CD4-positive, alpha-beta T cell treated with Interleukin-4 for 4 hours (primary cell): ENCODE measurements at places on chromosomes 6 and 20.
A peak's percentile ranks its signal among the peaks of the same experiment; 100 is the strongest.

GRCh38 chr6:26336355-26337198 is 28.4 kb upstream of the BTN3A2 start:
- DNase-seq, result no peak

- DNase-seq, result no peak
Observed at GRCh38 chr20:37636212-37636975, 57.4 kb upstream of the CTNNBL1 start.

DNA sequence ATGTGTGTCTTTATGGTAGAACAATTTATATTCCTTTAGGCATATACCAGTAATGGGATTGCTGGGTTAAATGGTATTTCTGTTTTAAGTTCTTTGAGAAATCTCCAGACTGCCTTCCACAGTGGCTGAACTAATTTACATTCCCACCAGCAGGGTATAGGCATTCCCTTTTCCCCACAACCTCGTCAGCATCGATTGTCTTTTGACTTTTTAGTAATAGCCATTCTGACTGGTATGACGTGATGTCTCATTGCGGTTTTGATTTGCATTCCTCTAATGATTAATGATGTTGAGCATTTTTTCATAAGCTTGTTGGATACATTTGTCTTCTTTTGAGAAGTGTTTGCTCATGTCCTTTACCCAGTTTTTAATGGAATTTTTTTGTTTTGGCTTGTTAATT is 5.3 kb upstream of the TASP1 start:
- DNase-seq, result no peak

GRCh38 chr6:55704421-55704820 is 125.4 kb upstream of the HMGCLL1 start:
- DNase-seq, result no peak

GRCh38 chr6:20606831-20607230 is 72.6 kb downstream of the CDKAL1 start:
- no peak for DNase-seq

DNA sequence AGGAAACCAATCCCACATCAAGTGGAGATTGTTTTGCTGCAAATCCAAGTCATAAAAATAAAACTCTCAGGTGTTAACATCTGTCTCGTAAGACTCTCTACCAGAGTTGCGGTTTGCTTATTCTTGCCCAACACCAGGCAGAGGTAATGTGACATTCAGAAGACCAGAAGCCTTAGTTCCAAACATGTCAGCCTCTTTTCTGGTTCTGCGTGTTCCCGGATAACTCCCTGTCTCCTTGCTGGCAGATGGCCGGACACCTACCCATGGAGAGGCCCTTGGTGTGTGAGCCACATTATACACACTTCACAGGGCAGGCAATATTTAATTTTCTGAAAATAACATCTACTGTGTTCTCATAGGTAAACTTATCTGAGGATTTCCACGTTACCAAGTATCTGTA is 73.4 kb downstream of the GMPR start:
- DNase-seq, result no peak

DNA sequence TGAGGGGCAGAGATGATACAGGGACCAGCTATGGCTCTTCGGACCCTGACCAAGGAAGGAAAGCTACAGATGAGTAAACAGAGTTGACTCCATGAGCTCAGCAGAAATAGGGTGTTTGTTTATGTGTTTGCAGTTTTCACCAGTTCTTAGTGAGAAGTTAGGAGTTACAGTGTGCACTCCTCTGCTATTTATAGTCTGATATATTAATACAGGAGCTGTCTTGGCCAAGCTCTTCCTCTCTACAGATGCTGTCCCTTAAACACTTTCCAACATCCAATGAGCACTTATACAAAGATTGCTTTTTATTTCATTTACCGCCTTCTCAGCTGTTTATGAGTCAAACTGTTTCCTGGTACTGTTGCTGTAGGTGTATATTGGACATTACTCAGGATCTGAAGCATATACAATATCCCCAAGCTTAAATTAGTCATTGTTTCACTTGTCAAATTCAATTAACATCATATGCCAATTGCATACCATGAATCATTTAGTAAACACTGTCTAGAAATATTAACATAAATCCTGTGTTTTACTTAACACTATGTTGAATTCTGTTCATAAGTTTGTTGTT is 618.0 kb downstream of the PRKN start:
- no peak for DNase-seq

DNA sequence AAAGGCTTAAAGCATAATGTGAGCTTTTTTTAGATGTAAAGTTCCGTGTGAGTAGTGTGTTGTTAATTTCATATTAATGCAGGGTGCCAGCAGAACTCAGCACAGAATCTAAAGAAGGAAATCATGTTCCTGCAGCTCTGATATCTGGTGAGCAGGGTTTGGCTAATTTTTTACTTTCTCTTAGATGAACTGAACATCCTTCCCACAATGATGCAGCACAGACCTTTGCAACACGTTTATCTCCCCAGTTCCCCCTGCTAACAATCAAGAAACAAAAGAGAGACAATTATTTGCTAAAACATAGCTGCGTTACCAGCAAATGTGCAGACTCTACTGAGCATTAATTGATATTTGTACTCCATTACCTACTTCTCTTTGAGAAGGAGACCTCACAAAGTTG is 39.1 kb upstream of the ATXN1 start:
- no peak for DNase-seq

GRCh38 chr20:5127204-5127858 is 523 bp downstream of the CDS2 start:
- DNase-seq, result peak; percentile 63

DNA sequence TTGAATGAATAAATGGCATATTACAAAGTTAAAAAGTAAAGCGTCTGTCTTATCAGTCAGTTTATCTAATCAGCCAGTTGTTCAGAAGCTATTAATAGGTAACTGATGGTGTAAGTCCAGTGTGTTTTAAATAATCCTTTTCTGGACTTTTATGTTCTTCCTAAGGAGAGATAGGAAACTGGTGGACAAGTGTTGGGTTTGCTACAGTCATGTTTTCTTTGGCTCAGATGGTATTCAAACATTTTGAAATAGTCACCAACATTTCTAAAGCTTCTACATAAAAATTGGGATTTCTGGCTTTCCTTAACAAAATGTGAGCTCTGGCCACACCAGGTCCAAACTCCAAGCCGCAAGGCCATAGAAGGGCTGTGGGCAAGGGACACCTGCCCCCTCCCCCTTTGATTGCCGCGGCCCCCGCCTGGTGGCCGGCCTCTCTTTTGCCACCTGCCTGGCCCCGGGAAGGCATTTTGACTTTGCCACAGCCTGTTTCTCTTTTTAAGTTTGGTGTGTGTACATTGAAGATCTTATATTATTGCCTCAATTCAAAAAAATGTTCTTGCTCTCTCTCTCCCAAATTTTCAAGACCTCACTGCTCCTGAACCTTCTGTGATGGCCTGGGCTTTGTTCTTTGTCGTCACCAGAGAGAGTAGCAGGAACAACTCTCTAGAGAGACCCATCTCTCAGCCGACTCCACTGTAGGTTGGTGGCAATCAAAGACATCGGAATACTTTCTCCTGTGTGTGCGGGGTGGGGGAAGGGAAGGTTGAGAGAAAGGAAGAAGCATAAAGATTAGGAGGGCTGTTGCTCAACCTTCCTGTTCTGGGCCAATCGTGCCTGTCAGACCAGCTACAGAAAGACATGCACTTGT is 84.0 kb upstream of the ZNF217 start:
- no peak for DNase-seq

DNA sequence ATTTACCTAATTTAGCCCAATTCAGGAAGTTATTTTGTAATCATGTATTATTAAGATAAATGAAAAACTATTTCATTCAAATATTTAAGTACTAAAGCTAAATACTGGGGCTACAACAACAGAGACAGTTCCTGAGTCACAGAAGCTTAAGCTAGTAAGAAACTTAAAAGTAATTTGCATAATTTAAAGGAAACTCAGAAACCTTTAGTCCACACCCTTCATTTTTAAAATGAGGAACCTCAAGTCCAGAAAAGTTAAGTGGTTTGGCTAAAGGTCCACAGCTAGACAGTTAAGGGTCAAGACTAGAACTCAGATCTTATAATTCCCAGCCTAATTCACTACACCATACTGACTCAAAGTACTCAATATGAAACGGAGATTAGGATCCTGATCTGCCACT is 7.2 kb downstream of the LMBRD1 start:
- no peak for DNase-seq

- no peak for DNase-seq
Observed at GRCh38 chr6:15401120-15401519, 155.3 kb downstream of the JARID2 start.

GRCh38 chr6:145815309-145816274 is 997 bp upstream of the FBXO30 start:
- DNase-seq, result no peak

DNA sequence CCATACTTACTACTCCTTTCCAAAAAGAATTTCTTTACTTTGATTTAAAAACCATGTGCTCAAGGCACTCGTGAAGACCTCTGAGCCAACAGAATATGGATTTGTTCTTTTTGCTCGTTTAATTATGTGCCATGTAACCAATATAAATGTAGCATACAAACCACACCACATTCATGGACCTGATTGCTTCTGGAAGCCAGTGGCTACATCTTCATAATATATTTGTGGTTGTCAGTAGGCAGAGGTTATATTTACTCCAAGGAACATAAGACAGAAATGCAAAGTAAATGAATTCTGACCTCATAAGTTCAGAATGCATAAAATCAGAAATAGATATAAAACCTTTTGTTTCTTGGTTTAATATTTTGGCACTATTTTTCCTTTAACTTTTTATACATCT is 373.0 kb downstream of the HDGFL1 start:
- no peak for DNase-seq

- no peak for DNase-seq
Observed at GRCh38 chr6:85389151-85389797, 60.6 kb upstream of the NT5E start.

DNA sequence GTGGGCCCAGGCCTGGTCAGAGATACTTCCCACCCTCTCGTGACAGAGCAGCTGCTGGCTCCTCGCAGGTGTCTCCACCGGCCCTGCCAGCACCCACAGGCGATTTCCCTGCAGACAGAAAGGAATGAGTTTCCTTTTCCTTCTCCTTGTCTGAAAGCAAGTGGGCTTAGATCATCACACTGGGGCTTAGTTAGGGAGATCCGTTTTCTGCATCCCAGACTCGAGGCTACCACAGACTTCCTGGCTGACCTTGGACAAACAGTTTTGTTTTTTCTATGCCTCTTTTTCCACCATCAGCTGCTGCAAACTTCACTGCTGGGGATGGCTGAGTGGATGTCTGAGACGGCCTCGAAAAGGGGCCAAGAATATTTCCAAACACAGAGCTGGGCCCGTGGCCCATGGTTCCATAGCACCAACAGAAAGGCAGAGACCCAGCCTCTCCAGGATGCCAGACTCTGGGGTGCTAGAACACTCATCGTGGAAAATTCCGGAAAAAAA is 86.5 kb downstream of the BANF2 start:
- no peak for DNase-seq

- no peak for DNase-seq
Observed at GRCh38 chr20:50758992-50759391, 27.6 kb downstream of the PARD6B start.

DNA sequence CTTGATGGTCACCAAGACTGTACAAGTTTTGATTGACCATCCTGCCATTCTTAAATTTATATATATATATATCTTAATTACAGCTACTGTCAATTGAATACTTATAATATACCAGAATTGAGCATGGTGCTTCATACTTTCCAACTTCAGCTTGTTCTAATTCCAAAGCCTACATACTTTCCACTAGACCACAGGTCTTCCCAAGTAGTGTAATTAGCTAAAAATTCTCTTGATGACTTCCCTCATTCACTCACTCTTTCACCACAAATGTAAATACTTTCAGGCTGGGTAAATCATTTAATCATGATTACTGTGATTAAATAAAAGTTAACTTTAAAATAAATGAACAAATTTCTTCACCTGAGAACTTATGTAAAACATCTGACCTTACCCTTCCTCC is 3.4 kb downstream of the ASF1A start:
- no peak for DNase-seq

DNA sequence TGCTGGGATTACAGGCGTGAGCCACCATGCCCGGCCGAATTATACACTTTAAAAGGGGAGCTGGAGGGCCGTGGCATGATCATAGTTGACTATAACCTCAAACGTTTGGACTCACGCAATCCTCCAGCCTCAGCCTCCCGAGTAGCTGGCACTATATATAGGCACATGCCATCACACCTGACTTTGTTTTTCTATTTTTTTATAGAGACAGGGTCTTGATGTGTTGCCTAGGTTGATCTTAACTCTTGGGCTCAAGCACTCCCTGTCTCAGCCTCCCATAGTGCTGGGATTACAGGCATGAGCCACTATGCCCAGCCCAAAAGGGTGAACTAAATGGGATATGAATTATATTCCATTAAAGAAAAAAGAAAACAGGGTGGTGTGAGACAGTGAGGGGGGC is 7.8 kb downstream of the PTGIS start:
- DNase-seq, result no peak

- DNase-seq, result no peak
Observed at GRCh38 chr6:119514345-119514744, 164.8 kb upstream of the MAN1A1 start.

- DNase-seq, result no peak
Observed at GRCh38 chr6:131683479-131683878, 17.7 kb downstream of the OR2A4 start.

GRCh38 chr6:109296452-109296851 is 85.8 kb downstream of the CD164 start:
- no peak for DNase-seq
